ENCODE measurements at places on chromosomes 4 and X. TPM values are rescaled to one million over a fixed set of nuclear protein-coding genes. Genes with fewer than 3 reads are reported as not detected.

DNA sequence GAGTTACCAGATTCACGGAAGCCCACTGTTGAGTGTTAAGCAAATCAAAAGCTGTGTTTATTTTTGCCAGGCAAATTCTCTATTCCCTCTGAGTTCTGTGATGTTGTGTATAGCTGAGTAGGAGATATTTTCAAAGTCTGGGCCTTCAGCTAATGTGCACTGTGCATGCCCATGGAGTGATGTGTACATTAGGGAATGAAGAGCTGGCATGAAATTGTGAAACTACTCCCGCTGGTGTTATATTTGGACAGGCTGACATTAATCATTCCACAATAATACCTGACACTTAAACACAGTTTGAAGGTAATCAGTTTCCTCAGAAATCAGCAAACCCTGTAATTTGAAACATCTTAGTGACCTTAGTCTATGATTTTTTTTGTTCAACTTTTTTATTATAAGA lies 88.1 kb upstream of the MBNL3 start:
- peak; percentile 2 for DNase-seq

The ARHGAP4 gene
- 19.6 TPM for total RNA-seq

GRCh38 chr4:172740434-172740833 lies 428.2 kb upstream of the GALNT7 start:
- DNase-seq, result no peak

- DNase-seq, result no peak
Measured at GRCh38 chr4:24056289-24056688, 166.4 kb upstream of the PPARGC1A start.

DNA sequence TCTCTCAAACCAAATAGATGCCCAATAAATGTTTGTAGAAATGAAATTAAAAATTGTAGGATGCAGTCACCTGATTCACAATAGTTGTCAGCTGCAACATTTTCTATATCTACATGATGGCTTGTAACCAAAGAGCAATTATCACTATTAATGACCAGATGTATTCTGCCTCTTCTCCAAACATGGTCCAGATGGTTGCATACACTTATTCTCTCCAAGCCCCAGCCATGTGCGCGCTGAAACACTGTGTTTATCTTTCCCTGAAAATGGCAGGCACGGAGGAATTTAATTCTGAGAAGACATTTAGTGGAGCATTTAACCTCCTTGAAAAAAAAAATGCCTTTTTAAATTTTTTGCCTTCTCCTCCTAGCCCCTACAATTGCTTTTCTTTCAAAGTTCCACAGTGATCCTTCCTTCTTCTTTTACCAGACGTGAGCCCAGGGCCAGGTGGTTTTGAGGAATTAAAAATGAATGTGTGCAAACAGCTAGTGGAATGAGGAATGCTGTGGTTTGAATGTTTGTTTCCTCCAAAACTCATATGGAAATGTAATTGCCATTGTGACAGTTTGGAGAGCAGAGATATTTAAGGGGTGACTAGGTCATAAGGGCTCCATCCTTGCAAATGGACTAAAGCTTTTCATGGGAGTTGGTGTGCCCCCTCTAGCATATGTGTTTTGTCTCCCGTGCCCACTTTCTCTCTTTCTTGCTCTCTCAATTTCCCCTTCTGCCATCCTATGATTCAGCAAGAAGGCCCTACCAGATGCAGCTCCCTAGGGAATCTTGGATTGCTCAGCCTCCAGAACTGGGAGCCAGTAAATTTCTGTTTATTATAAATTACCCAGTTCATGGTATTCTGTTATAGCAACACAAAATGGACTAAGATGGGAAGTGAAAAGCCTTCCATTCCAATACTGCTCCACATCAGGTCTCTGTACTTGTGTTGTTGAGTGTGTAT lies 136.0 kb downstream of the GABRB1 start:
- no peak for DNase-seq

The CT45A10 gene
- not detected for total RNA-seq

The GLA gene
- total RNA-seq, result 18.9 TPM

The DMRTC1B gene
- total RNA-seq, result not detected

GRCh38 chr4:115121351-115122043 lies 8.1 kb upstream of the NDST4 start:
- no peak for DNase-seq

The TCEAL4 gene
- total RNA-seq, result 43.1 TPM

- DNase-seq, result peak; percentile 62
Measured at GRCh38 chrX:24838629-24839028, 144.9 kb downstream of the POLA1 start.

DNA sequence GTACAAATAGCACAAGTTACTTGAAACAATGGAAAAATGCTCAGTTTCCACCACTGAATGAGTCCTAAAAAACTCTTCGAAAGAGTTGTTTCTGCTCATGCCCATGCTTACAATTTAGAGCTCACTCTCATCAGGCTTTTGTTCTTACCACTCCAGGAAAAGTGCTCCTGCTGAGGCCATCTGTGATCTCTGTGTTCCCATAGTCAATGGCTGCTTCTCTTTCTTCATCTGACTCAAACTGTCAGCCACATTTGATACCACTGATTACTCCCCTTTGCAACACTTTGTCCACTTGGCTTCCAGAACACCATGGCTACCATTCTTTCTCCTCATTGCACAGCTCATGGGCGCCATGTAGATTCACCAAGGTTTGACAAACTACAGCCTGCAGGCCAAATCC lies 80.0 kb upstream of the SLC34A2 start:
- DNase-seq, result no peak

- peak; percentile 61 for DNase-seq
Measured at GRCh38 chrX:49840679-49841078, 11.6 kb downstream of the PAGE4 start.

DNA sequence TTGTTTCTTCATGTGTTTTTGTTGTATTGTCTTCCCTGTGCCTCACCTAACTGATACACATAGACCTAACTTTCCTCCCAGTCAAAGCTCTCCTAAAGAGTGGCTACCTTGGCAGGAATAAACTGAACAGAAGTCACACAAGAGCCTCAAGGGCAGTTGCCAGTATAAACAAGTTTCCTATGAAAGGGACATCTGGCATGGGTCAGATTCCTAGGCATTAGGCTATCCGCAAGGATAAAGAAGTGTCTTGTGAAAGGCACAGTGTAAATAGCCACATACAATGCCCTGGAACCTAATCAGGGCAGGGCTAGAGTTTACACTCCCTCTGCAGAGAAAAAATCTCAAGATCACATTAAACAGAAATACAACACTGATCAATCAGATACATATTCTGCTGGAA lies 220.8 kb downstream of the SPANXN3 start:
- no peak for DNase-seq

GRCh38 chr4:66034262-66034661 lies 364.0 kb upstream of the EPHA5 start:
- DNase-seq, result no peak

DNA sequence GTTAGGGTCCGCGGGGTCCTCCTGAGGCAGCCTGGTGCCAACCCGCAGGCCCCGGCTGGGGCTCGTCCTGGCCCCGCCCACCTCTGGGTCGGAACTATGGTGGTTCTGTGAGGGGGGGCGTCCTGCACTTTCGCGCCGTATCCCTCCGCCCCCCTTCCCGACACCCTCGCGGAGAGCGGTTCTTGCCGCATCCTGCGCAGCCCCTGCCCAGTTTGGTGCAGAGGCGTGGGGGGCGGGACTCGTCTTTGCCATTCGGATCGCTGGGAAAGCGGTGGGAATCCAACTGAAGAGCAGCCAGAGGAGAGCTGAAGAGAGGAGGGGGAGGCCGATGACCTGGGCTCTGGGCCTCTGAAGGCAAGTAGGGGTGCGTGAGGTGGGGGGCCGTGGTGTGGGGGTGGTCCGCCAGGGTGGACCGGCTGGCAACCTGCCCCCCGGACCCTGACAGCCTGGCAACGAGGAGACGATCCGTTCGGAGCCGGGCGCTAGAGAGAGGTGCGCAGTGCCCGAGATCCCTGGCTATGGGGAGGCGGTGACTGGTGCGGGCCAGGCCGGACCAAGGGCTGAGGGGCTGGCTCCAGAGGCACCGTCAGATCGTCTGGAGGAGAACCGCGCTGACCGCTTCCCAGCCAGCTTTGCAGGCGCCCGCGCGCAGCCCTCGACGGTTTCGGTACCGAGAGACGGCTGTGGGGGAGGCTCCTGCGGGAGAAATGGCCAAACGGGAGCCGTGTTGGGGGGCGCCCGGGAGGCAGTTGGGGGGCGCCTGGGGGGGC lies at the start of gene GPRASP1:
GPRASP1 (plus strand) TSS at position 242 of the 770 bp plus-strand sequence. CDS start 2,431 bp downstream, outside the sequence.
- DNase-seq, result peak; percentile 83

- DNase-seq, result no peak
Measured at GRCh38 chr4:182853731-182854330, 63.4 kb downstream of the DCTD start.

- no peak for DNase-seq
Measured at GRCh38 chr4:158314756-158315487, 104.6 kb downstream of the TMEM144 start.

DNA sequence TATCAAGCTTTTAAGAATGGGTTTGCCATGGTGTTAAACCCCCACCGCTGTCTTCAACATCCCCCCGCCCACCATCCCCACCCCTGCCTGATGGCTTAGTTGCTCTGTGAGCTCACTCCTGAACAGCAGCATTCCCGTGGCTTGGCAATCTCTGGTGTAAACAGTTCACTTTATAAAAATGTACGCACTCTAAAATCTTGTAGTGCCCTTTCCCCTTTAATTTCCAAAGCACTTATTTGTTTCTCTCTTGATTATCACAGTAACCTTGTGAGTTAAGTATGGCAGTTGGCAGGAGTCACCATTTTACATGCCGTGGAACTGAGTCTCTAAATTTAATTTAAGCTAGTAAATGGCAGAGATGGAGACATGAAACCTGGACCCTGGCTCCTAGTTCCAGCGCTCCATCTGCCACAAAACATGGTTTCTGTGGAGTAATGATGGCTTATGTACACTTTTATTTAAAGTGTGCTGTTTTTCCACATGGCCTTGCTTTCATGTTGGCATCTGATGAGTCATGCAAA lies 123.1 kb downstream of the AFF1 start:
- no peak for DNase-seq

DNA sequence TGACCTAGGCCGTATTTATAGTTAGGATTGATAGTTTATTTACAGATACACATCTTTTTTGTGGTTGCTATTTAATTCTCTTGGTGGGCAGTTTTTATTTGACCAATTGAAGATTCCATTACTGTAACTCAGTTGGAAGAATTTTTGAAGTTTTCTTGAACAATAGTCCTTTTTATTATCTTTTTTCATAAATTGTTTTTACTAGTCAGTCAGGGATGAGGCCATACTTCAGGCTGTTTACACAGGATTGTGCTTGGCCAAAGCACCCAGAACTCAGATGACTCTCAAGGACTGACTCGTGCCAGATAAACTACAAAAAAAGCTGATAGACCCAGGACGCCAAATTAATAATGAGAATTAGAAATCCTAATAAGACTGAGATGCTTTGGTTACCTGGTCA lies 7.0 kb downstream of the HERC3 start:
- DNase-seq, result no peak

- peak; percentile 74 for DNase-seq
Measured at GRCh38 chrX:101759000-101759399, 99.3 kb upstream of the ARMCX2 start.

DNA sequence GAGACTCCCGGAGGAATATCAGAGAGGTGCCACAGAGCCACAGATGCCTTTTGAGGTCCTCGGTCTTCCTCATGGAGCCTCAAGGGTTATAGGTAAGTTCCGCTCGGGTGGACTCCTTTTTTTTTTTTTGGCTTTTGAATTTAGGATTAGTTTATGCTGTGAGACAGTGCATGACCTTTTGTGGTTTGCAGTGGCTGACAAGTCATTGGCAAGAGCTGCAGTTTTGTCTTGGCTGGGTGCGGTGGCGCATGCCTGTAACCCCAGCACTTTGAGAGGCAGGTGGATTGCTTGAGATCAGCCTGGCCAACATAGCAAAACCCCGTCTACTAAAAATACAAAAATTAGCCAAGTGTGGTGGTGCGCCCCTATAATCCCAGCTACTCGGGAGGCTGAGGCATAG lies 4.5 kb upstream of the GRSF1 start:
- no peak for DNase-seq

The GAGE1 gene
- not detected for total RNA-seq

GRCh38 chr4:178808106-178808505 lies 1365.9 kb upstream of the AGA start:
- no peak for DNase-seq

GRCh38 chr4:2077537-2078460 lies 18.7 kb downstream of the NAT8L start:
- DNase-seq, result no peak

DNA sequence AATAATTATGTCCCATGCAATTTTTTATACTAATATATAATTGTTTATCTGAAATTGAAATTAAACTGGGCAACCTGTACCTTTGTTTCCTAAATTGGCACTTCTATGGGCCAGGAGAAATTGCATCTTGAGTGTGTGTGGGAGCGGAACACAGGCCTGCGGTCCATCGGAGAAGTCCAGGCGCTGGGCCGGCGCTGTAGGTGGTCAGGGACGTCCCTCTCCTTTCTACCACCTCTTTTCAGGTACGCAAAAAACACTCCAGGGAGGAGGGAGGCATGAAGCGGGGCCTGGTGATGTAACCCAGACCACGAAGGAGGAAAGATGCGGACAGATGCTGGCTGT lies 717 bp downstream of the MGAT4D start:
- no peak for DNase-seq

- no peak for DNase-seq
Measured at GRCh38 chr4:15233626-15234025, 194.2 kb upstream of the C1QTNF7 start.

- DNase-seq, result no peak
Measured at GRCh38 chrX:13093529-13094140, 49.2 kb upstream of the FAM9C start.

DNA sequence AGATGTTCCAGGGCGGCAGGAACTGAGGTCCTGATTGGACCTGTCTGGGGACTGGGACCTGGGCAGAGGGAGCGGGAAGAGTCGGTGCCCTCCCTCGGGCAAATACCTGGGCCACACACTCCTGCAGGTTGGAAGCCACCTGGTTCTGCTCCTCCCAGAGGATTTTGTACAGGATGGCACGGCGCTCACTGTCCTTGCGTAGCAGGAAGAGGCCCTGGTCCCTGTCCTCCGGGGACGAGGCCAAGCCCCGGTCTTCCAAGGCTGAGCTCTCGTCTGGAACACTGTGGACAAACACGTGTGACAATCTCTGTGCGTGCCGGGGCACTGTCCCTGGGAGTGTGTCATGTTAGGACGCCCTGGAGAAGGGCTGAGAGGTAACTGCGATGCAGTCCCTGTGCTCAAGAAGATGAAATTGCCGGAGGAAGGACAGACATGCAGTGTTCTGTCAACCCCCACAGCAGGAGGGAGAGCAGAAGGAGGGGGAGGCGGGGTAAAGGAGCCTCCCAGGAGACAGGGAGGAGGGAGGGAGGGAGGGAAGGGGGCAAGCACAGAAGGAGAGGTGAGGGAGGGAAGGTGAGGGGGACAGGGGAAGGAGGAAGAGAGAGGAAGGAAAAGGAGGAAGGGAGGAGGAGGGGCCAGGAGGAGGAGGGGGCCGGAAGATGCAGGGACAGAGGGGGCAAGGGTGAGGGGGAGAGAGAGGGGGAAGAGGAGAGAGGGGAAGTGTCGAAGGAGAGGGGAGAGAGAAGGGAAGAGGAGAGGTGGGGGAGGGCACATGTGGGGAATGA lies 29.0 kb downstream of the PDHA1 start:
- peak; percentile 34 for DNase-seq

GRCh38 chr4:108149588-108150380 lies 18.9 kb downstream of the LEF1 start:
- no peak for DNase-seq

- peak; percentile 20 for DNase-seq
Measured at GRCh38 chr4:168028970-168029597, 63.3 kb upstream of the ANXA10 start.

All from tongue (tissue), 3 donors.